Esophagus muscularis mucosa (tissue), 4 donors: ENCODE measurements at places on chromosomes 2 and 18.
A peak's percentile ranks its signal among the peaks of the same experiment; 100 is the strongest.

GRCh38 chr2:43841949-43842865, 3.4 kb downstream of the ABCG8 start:
- peak; percentile 53 for DNase-seq

DNA sequence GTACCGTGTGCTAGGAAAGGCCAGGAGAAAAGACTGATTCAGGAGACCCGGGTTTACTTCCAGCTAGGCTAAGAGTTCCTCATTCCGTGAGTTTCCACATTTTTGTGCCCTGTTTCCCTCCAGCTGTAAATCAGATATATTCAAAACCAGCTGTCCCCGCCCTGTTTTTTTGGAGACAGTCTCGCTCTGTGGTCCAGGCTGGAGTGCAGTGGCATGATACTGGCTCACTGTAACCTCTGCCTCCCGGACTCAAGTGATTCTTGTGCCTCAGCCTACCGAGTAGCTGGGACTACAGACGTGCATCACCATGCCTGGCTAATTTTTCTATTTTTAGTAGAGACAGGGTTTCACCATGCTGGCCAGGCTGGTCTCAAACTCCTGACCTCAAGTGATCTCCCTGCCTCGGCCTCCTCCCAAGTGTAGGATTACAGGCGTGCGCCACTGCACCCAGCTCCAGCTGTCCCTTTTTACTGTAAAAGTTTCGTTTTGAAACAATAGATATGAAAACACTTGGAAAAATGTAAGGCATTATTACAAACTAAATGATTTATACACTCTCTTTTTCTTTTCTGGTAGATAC, 112.8 kb upstream of the SEC11C start:
- DNase-seq = no peak

GRCh38 chr2:53455094-53455493, 312.5 kb upstream of the CHAC2 start:
- DNase-seq = no peak

DNA sequence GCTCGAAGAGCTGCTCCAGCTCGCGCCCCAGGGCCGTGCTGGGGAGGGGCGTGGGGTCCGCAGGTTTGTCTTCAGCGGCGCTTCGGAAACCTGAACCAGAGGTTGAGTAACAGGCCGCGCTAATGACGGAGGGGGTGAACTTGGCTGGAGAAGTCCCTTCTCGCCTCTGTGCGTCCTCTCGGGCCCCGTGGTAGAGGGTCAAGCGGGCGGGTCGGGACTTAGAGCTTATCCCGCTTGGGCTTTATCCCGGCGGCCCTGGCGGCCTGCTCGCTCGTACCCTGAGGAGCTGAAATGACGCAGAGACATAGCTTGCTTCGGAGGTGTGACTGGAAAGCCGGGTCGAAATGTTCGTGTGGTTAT, 479 bp downstream of the RNMT start:
- peak; percentile 93 for DNase-seq

DNA sequence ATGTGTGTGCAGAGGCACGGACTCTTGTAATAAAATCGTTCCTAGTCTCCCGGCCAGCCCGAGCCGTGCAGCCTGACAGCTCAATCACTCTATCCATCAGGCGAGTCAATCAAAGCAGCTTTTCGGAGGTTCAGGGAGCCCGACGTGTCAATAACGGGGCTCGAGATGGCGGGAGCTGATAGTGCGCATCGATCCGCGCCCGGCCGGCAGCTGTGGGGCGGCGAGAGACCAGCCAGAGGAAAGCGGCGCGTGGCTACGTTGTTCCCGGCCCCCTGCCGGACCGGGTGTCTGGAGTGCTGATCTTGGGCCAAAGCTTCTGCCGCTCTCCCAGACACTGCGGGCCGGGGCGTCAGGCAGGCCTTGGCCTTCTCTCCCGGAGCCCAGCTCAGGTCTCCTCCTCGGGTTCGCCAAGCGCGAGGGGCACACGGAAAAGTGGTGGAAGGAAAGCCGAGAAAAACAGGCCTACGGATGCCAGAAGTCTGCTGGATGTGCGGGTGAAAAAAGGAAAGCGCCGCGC, 2.4 kb downstream of the EN1 start:
- DNase-seq = no peak

DNA sequence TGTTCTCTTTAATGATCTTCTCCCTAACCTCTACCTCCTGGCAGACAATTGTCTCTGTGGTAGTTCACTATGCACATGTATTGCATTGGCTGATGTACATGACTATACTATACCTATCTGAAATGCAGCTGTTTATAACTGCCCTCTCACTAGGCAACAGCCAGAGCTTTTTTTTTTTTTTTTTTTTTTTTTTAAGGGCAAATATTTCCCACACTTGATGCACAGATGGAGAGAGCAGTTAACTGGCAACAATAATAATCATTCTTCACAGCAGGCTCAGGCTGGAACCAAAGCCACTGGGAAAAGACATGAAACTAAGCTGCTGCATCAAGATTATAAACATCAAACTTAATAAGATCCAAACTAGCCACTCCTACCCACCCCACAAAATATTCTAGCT, 707.7 kb downstream of the LRP1B start:
- no peak for DNase-seq
